HS-27A (cell line): ENCODE measurements at places on chromosomes 2 and 18.

GRCh38 chr2:138652378-138652777, 127.8 kb downstream of the NXPH2 start:
- no peak for DNase-seq

- DNase-seq, result no peak
These were observed 76.2 kb downstream of the NEB start for GRCh38 chr2:151658081-151658480.

DNA sequence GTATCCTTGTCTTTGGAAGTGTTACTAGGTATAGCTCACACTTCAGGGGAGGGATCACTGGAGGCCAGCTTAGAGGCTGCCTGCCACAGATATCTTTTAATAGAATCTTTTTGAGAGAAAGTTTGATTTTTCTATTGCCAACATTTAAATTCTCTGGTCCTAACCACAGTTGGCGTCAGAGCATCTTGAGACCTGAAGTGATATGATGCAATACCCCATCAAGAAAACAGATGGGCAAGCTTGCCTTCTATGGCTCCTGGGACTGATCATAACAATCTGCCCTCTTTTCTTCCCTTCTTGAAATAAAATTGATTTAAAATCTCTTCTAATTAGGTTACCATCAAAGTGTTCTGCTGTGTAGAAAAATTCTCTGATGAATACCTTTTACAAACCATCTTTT, 105.5 kb upstream of the ACKR3 start:
- DNase-seq, result no peak

- no peak for DNase-seq
These were observed 102.2 kb downstream of the ARHGEF33 start for GRCh38 chr2:38991899-38992298.

DNA sequence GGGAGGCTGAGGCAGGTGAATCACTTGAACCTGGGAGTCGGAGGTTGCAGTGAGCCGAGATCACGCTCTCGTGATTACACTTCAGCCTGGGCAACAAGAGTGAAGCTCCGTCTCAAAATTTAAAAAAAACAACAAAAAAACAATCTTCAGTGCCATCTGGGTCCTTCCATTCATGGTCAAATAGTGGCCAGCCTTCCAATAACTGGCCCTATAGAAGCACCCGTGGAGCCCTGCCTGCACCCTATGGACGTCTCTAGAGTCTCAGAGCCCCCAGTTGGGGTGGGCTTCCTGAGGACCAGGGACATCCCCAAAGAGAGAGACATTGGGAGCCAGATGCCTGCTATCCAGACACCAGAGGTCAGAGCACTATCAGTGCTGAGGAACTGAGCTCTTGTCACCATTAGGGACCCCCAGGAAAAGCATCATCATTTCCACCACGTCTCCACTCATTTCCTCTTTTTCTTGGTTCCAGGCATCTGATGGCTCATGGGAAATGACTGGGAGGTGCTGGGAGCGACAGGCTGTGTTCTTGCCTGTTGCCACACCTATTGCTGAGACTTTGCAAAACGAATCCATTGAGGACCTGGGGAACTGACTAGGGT, 9.4 kb downstream of the NEU2 start:
- no peak for DNase-seq

GRCh38 chr18:42229211-42230210, 274.5 kb downstream of the PIK3C3 start:
- no peak for DNase-seq

GRCh38 chr2:217301142-217301925, 441.5 kb upstream of the TNP1 start:
- no peak for DNase-seq

DNA sequence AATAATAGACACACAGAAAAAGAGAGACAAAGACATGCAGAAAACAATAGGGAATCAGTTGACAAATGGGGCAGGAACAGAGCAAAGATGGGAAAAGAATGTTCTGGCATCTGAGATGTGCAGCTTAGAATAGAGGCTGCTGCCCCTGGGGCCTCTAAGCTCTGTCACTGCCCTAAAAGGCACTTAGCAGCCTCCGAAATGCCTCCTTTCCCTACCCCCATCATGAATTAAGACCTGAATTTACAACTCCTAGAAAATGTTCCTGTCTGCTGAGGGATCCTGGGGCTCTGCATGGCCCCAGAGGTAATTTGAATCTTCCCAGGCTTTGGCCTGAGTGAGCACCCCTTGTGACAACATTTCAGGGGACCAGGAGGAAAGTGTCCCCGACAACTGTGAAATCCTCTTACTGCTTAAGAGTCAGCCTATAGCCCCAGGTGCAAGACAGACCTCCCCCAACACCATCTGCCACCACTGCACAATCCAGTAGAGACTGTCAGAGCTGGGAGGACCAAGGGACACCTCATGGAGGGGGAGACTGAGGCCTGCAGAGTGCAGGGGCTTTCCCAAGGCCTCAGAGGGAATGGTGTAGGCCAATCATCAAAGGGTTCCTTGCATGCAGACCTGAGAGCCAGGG, 24.8 kb downstream of the MRPL35 start:
- DNase-seq, result no peak

GRCh38 chr2:24840962-24841945, 48.0 kb downstream of the CENPO start:
- DNase-seq, result no peak

DNA sequence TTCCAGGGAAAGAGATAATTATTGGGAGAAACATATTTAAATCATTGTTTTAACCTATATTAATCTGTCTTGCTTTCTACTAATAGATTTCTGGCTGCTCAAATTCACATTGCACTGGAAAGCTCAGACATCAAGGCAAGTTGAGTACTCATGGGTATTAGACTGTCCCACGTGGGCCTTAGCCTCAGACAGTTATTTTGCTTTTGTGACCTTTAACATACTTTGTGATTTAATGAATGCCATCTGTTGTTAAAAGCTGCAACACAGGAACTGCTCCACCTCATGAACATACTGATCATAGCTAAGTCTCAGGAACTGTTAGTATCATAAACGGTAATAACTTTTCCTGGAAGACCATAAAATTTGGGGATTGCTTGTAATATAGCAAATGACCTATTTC, 2.7 kb upstream of the LCT start:
- DNase-seq, result no peak

GRCh38 chr2:139317259-139317658, 537.1 kb upstream of the NXPH2 start:
- no peak for DNase-seq

- no peak for DNase-seq
These were observed 41.3 kb downstream of the SCG2 start for GRCh38 chr2:223560749-223561435.

DNA sequence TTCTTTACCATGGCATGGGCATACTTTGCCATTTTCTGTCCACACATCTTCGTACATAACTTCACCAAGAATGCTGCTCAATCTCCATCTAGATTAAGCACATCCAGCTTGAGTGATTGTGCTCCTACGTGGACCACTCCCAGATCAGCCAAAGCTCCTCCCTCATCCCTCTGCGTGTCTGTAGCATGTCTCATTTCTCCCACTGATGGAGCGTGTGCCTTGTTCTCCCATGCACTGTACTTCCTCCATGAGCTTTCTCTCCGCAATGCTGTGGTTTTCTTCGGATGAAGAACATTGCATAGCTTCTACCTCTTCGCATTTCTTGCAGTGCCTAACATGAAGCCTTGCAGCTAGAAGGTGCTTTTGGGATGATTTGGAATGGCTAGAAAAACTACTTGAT, 13.5 kb downstream of the CCL20 start:
- no peak for DNase-seq

DNA sequence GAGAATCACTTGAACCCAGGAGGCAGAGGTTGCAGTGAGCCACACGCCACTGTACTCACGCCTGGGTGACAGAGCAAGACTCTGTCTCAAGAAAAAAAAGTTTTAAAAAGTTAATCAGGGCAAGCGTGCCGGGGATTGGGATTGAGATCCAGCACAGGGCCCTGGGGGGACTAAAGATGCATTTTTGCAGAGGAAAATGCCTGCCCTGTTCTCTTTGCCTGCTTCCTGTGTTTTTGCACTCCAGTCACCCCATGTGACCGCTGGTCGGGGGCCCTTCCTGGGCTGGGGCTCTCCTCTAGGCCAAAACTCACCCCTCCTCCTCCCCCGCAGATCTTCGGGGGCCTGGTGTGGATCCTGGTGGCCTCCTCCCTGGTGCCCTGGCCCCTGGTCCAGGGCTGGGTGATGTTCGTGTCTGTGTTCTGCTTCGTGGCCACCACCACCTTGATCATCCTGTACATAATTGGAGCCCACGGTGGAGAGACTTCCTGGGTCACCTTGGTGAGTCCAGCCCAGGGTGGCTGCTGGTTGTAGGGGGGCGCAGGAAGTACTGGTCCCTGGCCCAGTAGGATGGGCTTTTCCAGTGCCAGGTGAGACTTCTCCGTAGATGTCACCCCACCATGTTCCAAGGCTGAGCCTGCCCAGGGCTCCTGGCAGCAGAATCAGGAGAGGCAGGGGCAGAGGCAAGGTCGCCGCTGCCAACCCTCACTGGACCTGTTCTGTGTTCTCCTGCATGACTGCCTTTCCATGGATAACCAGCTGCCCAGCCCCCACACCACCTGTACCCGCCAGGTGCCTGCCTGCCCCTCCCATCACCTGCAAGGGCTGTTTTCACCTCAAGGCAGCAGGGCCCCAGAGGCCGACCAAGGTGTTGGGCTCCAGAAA, 22.4 kb downstream of the MAL start:
- no peak for DNase-seq

DNA sequence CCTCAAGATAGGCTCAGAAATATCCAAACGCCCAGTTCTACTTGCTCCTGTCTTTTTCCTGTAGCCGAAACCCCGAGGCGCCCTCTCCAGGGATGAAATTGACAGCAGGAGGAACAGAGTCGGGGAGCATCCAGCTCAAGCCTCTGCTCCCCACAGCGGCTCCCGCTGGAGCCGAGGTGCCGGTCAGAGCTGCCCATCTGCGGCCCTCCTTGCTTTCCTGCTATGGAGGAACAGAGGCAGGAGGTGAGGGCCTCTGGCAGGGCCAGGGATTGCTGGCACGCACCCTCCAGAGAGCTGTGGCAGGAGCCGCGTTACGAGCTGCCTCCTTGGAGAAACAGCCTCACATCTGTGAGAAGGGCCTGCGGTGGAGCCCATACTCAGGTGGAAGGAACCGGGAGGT, 172.1 kb downstream of the RNF144A start:
- DNase-seq, result no peak

- no peak for DNase-seq
These were observed 184.1 kb downstream of the C1D start for GRCh38 chr2:67878743-67879142.

GRCh38 chr2:368386-368785, 80.5 kb upstream of the ALKAL2 start:
- no peak for DNase-seq

GRCh38 chr2:201279079-201279478, 18.7 kb downstream of the CASP8 start:
- DNase-seq, result no peak
